ENCODE measurements at places on chromosomes 13 and 19. TPM values are rescaled to one million over a fixed set of nuclear protein-coding genes. Genes with fewer than 3 reads are reported as not detected.

- DNase-seq: no peak
These were observed 74.3 kb upstream of the FAM216B start for GRCh38 chr13:42707048-42707447.

GRCh38 chr19:58059671-58060078, 593 bp downstream of the ZNF135 start:
- DNase-seq: no peak

The ZNF442 gene
- total RNA-seq: 0.92 TPM

DNA sequence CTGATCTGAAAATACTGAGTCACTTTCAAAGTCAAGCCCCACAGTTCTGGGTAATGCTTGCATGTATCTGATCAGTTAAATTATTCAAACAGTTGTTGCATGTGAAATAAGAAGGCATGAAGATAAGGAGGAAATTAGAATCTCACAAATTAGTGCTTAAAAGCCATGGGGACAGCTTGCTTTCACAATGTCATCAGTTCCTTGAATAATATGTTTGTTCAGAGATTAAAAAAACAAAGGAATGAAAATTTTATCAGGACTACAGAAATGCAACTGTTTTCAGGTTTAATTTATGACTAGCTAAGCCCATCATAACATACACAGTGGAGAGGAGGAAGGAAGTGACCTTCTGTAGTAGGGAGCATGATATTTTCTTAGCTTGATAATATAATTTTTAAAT, 150.1 kb downstream of the OXGR1 start:
- no peak for DNase-seq

DNA sequence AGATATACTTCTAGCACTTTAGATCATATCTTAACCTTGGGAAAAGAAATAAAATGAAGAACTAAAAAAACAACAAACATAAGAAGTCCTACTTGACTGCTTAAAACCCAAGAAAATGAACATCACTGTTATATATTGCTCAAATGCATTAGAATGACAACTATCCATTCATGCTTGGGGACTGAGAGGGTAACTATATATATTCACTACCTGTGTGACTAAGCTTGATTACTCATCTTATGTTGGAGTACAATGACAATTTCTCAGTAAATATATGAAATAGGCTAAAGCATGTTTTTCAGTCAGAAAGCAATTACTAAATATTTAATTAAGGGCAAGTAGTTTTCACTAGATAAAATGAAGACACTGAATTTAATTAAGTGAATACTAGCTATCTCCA, 40.1 kb downstream of the ZC3H13 start:
- DNase-seq: no peak

DNA sequence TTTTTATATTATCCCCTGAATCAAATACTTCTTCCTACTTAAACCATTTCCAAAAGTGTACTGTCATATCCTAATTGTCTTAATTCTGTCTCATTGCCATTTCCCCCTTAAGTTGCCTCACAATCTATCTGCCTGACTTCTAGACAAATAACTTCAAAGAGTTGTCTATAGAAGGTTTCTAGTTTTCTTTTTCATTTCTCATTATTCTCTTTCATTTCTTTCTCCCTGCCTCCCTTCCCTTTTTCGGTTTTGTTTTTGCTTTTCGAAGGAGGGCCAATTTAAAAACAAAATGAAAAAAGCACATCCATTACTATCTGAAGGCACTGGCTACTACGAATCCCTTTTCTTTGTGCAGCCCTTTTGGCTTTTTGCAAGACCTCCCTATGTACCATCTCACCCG, 367.2 kb downstream of the DNAJC15 start:
- DNase-seq: no peak

DNA sequence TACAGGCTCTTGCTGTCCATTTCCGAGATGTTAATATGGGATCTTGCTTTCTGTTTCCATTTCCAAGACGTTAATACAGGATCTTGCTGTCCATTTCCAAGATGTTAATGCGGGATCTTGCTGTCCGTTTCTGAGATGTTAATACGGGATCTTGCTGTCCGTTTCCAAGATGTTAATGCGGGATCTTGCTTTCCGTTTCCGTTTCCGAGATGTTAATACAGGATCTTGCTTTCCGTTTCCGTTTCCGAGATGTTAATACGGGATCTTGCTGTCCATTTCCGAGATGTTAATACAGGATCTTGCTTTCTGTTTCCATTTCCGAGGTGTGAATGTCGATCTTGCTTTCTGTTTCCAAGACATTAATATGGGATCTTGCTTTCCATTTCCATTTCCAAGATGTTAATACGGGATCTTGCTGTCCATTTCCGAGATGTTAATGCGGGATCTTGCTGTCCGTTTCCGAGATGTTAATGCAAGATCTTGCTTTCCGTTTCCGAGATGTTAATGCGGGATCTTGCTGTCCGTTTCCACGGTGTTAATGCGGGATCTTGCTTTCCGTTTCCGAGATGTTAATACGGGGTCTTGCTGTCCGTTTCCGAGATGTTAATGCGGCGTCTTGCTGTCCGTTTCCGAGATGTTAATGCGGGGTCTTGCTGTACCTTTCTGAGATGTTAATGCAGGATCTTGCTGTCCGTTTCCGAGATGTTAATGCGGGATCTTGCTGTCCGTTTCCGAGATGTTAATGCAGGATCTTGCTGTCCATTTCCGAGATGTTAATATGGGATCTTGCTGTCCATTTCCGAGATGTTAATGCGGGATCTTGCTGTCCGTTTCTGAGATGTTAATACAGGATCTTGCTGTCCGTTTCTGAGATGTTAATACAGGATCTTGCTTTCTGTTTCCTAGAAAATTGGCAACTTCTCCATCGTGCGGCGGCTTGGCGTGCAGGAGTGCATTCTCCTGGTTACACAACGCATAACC, 38.3 kb downstream of the PEX11G start:
- peak; percentile 36 for DNase-seq

DNA sequence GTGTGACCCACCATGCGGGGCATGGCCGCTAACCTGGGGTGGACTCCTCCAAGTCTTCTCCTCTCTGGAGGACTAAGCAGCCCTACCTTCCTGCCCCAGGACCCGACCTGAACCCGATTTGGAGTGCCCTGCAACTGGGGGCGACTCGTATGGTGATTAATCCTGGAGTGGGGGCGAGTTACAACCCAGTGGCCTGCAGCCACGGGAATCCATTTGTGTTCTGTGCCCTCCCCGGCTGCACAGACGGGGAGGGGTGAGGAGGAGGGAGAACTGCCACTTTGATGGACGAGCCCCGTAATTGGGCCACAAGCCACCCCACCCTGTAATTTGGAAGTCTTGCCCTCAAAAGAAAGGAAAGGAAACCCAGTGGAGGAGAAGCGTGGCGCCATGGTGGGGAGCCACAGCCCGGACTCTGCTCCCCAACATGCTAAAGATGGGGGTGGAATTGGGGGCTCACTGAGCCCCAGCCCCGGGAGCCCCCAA, 18.0 kb downstream of the PRR36 start:
- DNase-seq: no peak

- DNase-seq: no peak
These were observed 399.7 kb upstream of the NBEA start for GRCh38 chr13:34542321-34542720.

GRCh38 chr13:71018995-71019394, 848.0 kb downstream of the DACH1 start:
- no peak for DNase-seq

The GPC6 gene
- not detected for total RNA-seq

The SLC8A2 gene
- not detected for total RNA-seq

DNA sequence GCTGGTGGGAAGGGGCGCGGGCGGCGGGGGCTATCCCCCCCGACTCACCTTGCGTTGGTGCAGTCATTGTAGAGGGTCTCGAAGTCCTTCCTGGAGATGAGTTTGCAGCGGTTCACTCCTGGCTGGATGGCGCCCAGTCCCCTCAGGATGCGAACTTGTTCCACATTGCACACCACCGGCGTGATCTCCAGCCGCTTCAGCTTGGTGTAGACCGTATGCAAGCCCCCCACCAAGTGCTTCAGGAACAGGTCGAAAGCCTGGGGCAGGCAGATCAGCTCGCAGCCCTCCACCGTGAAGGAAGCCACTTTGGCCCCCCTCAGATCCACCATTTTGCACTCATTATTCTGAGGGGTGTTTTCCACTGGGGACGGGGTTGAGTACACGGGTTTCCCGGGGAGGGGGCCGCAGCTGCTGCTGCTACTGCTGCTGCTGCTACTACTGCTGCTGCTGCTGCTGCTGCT, 1.1 kb downstream of the DACH1 start:
- DNase-seq: no peak

- no peak for DNase-seq
These were observed 8.8 kb upstream of the IGFL4 start for GRCh38 chr19:46049597-46049996.

- DNase-seq: no peak
These were observed 955.6 kb downstream of the PCDH17 start for GRCh38 chr13:58587183-58587582.

DNA sequence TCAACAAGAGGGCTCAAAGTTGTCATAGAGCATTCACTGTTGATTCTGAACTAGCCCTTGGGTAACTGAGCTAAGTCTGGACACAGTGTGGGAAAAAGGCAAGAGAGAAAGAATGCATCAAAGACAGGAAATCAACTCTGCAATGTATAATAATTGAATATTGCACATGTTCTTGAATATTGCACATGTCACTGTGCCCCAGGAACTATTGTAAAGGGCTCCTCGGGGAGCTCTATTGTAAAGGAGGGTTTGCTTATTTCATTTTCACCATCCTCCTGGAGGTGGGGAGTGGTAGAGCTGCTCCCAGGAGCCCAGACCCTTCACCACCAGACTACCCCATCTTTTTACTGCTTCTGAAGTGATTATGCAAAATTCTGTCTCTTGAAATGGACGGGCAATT, 44.4 kb upstream of the ITM2B start:
- DNase-seq: no peak

The APBA3 gene
- 17.5 TPM for total RNA-seq

- no peak for DNase-seq
These were observed 29.6 kb downstream of the COL4A2 start for GRCh38 chr13:110336681-110337080.

DNA sequence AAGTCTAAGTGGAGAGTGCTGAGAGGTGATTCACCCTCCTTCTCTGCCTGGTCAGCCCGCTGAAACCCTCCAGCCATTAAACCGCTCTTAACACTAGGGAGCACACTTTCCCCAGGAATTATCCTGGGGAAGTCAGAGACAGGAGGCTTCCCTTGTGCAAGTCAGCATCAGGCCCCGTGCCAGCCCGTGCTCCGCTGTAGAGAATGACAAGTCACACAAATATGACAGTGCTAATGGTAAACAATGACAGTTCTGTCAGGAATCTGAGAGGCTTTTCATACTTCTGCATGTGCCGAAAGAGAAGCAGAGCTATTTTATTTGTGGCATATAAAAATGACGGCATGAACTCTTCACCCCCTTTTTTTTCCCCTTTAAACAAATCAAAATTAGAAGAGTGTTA, 816.9 kb upstream of the SLC10A2 start:
- peak; percentile 85 for DNase-seq

- DNase-seq: no peak
These were observed 17.2 kb downstream of the PKN1 start for GRCh38 chr19:14450168-14450874.

The TNNT1 gene
- 2.0 TPM for total RNA-seq

DNA sequence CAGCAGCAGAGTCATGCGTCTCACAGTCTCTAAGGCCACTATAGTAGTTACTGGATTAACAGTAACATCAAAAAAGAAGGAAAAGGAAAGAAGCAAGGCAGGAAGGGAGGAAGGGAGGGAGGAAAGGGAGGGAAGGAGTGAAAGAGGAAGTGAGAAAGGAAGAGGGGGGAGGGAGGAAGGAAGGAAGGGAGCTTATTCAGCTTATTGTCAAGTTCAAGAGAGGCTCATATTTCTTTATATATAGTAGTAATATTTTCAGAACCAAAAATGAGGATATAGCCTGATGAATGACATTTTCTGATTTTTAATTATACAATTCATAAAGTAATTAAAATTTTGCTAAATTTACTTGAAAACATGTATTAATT, 17.7 kb upstream of the RUBCNL start:
- no peak for DNase-seq

- DNase-seq: no peak
These were observed 73.8 kb downstream of the LATS2 start for GRCh38 chr13:20987599-20987998.

- DNase-seq: no peak
These were observed 175.1 kb upstream of the KL start for GRCh38 chr13:32840989-32841713.

- DNase-seq: no peak
These were observed 221.1 kb downstream of the TDRD3 start for GRCh38 chr13:60617991-60618733.

DNA sequence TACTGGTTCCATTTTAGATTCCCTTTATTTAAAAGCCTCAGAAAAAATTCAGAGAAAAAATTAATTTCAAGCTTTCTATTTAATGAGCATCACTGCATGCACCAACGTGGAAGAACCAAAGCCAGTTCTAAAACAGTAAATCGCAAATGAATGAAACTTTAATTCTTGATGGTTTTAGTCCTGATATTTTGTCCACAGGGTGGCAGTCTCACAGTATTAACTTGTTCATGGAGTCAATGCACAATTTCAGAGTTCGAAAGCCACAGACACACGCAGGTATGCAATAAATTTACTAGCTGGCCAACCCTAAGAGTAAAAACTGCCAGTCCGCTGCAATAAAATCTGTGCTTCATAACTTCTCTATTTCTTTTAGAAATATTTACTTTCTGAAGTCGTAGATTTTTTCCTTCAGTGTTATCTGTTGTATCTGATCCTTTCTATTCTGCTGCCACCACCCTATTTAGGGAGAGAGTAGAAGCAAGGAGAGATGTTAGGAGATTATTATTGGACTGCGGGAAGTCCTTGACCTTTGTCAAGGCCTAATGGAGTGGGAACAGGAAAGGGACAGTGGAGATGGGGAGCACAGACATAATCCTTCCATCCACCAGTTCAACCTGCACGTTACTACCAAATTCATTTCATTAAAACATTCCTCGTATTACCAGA, 7.0 kb upstream of the WBP4 start:
- DNase-seq: no peak

The KLK15 gene
- not detected for total RNA-seq

GRCh38 chr19:50005428-50005827, 19.7 kb downstream of the VRK3 start:
- no peak for DNase-seq

The COX6B1 gene
- total RNA-seq: 348 TPM

The TMPRSS9 gene
- total RNA-seq: not detected

- no peak for DNase-seq
These were observed 33.2 kb upstream of the PNMA8B start for GRCh38 chr19:46528601-46529590.

The EDNRB gene
- 4.0 TPM for total RNA-seq

DNA sequence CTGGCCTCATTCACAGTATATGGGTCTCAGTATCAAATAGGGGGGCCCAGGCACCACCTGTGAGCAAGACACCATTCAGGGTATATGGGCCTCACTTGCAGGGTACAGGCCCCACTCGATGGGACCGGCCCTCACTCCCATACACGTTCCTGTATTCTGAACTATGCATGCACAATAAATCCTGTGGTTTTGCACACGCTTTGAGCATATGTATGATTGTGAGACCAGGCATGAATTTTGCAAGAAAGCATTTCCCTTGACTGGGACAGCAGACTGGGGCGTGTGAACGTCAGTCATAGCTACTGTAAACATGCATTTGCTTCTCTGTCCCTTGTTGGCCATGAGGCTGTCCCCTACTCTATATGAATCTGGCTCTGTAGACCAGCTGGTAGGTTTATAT, 637 bp upstream of the PNMA8B start:
- DNase-seq: no peak

- no peak for DNase-seq
These were observed 21.4 kb downstream of the SIAH3 start for GRCh38 chr13:45830121-45830520.

The N4BP2L2 gene
- 76.3 TPM for total RNA-seq

- DNase-seq: no peak
These were observed 412.8 kb downstream of the ZNF536 start for GRCh38 chr19:30784850-30785457.
